ENCODE measurements at places on chromosomes 4 and X. TPM values are rescaled to one million over a fixed set of nuclear protein-coding genes. Genes with fewer than 3 reads are reported as not detected.

DNA sequence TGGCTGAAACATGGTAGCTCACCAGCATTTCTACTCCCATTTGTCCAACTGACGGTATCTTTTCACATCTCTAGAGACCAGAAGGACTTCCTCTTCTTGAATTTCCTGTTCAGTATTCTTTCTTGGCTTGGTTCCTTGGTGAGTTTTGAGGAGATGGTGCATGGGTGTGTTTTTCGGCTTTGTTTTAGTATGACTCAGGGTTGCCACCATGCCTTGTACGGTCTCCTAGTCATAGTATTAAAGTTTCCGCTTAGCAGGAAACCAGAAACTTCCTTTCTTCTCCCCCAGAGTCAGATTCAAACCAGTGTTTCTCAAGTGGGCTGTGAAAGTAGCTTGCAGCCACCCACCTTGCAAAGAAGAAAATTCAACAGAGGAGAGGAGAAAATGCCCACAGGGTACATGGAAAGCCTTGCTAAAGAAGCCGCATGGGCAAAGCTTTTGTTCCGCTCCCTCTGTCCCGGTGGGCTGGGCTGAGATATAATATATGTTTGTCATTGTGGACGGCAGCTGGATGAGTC lies 5.7 kb downstream of the CD99 start:
- peak; percentile 43 for DNase-seq

DNA sequence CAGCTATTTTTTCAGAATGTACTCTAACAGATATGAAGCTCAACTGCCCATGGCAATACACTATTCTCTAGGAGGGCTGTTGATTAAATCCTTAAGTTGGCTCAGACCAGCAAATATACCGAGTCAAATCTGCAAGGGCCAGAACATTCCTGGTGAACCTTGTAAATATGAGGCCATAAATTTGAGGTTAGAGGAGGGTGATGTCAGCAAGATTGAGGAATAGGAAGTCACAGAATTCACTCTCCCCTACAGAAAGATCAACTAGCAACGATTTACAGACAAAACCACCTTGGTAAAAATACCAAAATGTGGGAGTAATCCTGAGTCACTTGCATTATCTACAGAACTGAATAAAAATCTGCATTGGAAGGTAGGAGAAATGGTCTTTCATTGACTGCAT lies 399.3 kb downstream of the GPM6A start:
- no peak for DNase-seq

- no peak for DNase-seq
These were observed 8.1 kb downstream of the ENPEP start for GRCh38 chr4:110484029-110484428.

DNA sequence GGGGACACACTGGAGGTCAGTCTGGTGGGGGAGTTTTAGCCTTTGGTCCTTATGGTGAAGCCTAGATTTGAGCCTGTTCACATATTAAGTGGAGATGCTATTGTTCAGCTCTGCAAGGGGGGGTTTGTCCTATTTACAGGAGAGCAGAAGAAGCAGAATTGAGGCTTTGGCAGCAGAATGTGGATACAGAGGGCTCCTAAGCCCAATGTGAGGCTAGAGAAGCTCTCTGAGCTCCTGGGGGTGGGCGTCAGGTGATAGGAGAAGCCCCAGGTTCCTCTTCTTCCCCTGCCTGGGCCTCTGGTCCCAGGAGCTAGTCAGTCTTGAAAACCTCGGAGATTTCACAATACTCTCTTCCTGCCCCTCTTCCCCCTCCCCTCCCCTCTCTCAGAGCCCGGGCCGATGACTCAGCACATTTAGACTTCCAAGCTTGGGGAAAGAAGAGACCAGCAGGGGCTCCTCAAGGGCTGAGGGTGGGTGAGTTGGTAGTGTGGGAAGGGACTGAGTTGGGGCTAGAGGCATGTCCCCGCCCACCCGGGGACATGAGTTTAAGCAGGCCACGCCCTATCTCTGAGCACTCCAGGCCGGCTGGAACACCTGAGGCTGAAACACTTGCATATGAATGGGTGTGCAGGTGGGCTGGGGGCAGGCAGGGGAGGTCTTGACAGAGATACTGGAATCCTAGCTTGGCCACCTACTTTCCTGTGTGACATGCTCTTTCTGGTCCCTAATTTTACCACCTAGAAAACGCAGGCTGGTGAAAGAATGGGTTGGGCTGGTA lies 3.4 kb downstream of the TFE3 start:
- peak; percentile 64 for DNase-seq

DNA sequence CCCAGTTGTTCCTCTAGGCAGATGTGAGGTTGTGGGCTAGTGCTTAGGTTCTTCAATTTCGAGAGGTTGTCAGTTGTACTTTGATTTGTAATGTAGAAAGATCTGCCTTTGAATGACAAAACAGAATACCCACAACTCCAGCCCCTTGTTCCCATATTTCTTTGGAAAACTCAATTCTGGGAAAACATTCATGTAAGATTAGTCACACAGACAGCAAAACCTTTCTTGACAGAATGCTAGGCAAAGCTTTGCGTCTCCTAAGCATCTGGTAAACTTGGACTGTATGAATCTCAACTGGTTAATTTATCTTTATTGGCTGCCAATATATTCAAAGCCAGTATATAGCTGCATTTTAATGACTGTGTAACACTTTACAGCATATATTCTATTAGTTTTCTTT lies 34.9 kb downstream of the NOCT start:
- DNase-seq: no peak

DNA sequence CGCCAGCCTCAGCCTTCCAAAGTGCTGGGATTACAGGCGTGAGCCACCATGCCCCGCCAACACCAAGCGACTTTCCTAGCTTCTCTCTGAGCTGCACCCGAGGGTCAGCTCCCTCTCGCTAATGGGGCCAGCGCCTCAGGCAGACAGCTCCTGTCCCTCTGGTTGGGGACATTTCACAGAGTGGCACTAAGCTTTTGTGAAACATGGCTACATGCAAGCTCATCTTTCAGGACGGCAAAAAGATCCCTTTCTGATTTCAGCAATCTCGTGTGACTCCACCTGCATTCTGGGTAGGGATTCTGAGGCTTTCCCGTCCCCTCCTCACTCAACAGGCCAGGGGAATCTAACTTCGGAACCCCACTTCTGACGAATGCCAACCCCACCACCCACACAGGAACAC lies 31.0 kb upstream of the C4orf50 start:
- DNase-seq: no peak

GRCh38 chr4:78207541-78207940 lies 150.4 kb downstream of the FRAS1 start:
- DNase-seq: no peak

- no peak for DNase-seq
These were observed 5.0 kb downstream of the P2RY10 start for GRCh38 chrX:78950009-78950835.

DNA sequence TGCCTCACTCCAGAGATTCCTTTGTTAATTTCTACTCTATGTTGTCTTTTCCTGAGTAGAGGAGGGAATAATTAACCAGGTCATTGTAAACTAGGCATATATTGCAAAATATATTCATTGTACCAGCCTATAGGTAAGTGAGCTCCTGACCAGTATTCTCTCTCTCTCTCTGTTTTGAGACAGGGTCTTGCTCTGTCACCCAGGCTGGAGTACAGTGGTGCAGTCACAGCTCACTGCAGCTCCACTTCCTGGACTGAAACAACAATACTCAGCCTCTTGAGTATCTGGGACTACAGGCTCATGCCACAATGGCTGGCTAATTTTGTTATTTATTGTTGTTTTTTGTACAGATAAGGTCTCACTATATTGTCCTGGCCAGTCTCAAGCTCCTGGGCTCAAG lies 198.3 kb downstream of the ARAP2 start:
- DNase-seq: no peak

DNA sequence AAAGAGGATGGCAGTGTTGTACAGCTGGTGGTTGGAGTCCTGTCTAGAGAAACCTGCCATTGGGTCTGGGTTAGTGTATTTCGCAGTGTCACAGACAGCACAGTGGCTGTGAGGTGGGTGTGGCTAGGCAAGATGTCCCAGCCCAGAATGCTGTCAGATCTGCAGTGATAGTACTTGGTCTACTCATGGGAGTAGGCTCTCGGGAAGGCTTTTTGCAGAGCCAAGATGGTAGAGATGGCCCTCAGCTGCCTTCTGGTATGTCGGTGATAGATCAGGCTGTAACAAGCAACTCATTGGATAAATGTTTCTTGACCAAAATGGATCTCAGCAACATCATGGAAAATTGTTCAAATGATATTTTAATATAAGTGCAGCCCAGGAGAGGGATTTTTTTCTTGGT lies 84.3 kb upstream of the WDR1 start:
- DNase-seq: peak; percentile 0

DNA sequence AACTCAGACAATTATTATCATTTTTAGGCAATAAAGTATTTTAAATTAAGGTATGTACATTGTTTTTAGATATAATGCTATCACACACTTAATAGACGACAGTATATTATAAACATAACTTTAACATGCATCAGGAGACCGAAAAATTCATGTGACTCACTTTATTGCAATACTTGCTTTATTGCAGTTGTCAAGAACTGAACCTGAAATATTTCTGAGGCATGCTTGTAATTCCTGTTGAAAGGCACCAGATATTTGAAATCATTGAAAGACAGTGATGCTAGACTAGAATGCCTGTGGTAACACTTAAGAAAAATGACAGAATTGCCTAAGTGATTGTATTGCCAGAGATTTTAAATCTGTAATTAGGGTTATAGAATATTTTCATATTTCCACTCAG lies 175.6 kb upstream of the MAGEB2 start:
- no peak for DNase-seq

DNA sequence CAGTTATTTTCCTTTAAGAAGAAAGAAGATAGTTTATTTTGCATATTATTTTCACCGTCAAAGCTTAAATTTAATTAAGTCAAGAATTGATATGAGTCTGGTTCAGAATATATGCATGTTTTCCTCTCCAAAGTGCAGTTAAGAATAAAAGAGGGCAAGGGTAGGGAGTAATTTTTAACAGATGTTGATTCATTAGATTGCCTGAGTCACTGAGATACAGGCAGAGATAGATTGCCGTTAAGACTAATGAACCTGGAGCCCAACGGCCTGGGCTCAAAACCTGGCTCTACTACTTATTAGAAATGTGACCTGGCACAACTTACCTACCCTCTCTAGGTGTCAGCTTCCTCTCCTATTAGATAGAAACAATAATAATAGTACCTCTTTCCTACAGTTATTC lies 1037.4 kb upstream of the PABPC4L start:
- no peak for DNase-seq

- no peak for DNase-seq
These were observed 149.3 kb downstream of the PALLD start for GRCh38 chr4:168646001-168646768.

GRCh38 chr4:2276581-2277325 lies 14.8 kb upstream of the MXD4 start:
- no peak for DNase-seq

GRCh38 chrX:20693078-20693477 lies 426.4 kb upstream of the RPS6KA3 start:
- DNase-seq: no peak

DNA sequence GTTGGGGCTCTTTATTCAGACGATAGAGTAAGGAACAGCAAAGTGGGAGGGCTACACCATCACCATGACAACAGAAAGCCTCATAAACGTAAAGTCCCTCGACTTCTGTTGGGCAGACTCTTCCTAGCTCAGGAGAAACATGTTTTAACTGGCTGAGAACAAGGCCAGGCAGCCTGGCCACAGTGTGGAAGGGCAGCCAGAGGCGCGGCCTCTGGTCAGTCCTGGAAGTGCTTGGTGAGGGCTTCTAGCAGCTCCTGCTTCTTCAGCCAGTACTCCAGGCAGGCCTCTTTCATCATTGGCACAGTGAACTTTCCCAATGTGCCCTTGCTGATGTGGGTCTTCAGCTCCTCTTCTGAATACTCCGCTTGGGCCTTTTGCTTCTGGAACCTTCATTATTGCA lies 690.9 kb downstream of the PCDH19 start:
- no peak for DNase-seq

DNA sequence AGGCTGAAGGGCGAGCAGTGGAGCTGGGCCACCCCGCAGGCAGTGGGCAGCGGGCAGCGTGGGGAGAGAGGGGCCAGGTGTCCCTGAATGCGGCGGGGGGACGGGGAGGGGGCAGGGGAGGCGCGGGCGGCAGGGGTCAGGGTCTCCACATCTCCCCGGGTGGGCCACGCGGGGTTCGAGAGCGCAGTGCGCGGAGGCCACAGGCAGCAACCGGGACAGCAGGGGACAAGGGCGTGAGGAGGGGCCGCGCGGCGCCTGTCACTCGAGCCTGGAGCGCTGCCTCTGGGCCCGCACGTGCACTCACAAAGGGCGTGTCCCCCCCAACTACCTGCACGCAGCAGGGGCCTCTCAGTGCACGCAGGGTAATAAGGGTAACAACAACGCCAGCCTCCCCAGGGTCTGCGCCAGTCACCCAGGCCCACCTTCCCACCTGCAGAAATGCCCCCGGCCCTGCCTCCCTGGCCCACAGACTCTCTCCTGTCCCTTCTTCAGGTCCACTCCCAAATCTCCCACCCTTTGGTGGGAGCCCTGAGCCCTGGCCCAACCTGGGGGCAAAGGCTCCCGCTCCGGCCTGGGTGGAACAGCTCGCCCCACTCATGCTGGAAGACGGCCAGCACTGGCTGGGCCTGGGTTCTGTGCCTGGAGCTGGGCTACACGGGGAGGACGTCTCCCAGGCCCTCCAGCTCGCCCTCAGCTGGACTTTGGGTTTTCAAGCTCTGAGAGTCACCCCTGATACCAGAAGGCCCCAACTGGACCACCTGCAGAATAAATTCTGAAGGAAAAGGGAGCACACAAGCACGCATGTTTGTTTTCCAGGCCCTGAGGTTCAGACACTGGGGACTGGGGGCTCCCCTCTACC lies 53.2 kb downstream of the ZFYVE28 start:
- DNase-seq: no peak

VCX2 gene
- total RNA-seq: not detected

TRIM61 gene
- not detected for total RNA-seq

CYLC1 gene
- not detected for total RNA-seq

All from lung microvascular endothelial cell (primary cell).